ENCODE measurements at places on chromosomes 6 and 20.

GRCh38 chr6:130593948-130594347 lies 228.1 kb downstream of the TMEM200A start:
- DNase-seq: no peak

GRCh38 chr6:2741756-2742155 lies 9.0 kb downstream of the MYLK4 start:
- DNase-seq: peak; percentile 58

DNA sequence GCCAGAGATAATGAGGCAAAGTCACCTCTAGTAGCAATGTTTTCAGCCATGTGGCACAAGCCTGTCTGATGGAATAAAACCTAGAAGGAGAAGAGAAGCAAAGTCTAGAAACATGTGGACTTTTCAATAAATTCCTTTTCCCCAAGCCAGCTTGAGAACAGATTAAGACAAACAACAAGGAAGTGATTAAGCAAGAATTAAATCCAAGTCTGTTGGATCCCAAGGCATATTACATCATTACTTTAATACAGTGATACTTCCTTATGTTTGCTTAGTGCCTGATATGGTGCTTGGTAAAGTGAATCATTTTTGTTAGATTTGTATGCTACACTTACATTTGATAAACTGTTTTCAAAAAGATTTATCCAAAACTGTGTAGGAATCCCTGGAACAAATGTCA lies 260.3 kb upstream of the FAM83B start:
- DNase-seq: peak; percentile 52

DNA sequence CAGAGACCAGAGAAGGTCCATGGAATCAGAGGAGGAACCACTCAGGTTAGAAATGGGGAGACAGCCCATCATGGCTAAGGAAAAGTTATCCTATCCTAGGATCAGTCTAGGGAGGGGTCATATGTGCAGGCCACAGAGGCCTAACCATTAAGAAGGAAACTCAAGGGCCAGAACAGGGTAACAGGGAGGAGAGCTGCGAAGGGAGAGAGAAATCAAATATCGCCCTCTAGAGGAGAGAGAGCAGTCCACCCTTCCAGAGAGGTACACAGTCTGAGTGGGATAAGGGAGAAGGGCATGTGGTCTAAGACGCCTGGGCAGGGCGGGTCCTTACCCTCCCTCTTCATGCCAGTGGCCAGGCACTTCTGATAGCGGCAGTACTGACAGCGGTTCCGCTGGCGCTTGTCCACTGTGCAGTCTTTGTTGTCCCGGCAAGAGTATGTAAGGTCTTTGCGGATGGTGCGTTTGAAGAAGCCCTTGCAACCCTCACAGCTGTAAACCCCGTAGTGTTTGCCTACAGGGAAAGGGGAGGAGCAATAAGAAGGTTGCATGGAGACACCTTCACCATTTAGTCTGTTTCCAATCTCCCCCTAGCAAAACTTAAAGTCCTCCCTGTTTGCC lies 2.9 kb downstream of the RXRB start:
- peak; percentile 83 for DNase-seq

- DNase-seq: peak; percentile 81
These were observed 987 bp upstream of the QKI start for GRCh38 chr6:163413345-163414116.

DNA sequence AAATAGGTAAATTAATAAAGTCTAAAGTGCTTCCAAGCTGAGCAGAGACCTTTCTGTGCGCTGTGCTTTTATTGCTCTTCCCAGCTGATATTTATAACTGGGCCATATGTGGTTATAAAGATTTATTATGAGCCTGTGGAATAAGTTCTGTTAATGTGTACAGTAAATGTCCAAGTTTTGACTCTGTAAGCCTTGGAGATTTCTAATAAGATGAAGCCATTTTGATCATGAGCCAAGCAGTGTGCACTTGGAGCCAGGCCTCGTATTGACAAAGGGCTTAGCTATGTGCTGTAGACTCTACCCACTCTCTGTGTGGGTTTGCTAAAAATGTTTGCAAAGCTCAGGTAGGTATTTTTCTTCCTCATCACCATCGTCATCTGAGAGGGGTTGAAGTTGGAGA lies 361.1 kb downstream of the FOXA2 start:
- no peak for DNase-seq

DNA sequence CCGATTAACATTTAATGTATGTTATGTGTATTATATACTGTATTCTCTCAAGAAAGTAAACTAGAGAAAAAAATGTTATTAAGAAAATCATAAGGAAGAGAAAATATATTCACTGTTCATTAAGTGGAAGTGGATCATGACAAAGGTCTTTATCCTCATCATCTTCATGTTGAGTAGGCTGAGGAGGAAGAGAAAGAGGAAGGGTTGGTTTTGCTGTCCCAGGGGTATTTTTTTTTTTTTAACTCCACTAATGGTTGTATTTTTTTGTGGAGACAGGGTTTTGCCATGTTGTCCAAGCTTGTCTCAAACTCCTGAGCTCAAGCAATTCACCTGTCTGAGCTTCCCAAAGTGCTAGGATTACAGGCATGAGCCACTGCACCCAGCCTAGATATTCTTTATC lies 11.0 kb downstream of the ECT2L start:
- DNase-seq: no peak

DNA sequence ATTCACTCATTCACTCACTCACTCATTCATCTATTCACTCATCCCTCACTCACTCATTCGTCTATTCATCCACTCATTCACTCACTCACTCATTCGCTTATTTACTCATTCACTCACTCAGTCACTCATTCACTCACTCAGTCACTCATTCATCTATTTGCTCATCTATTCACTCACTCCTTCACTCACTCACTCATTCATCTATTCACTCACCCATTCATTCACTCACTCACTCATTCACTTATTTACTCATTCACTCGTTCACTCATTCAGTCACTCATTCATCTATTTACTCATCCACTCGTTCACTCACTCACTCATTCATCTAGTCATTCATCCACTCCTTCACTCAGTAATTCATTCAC lies 128.2 kb downstream of the TTLL2 start:
- no peak for DNase-seq

DNA sequence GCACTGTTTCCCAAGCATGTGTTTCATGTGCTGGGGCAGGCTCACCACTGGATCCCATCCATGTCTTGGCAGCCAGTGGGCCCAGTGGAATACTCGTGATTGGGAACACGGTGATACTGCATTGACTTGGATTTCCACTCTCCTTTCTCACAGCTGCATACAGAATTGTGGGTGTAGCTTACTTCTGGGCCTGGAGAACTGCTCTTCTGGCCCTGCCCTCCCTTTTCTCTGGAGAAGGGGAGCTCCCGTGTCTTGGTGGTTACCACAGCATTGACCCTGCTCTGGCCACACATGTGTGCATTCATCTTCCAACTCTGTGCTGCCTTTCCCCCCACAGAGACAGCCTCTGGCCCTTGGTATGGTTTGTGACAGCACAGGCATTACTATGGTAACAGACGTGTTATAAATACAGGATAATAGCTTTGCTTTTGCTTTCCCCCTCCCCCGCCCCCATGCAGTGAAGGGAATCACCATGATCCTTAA lies 21.6 kb downstream of the SOBP start:
- no peak for DNase-seq

DNA sequence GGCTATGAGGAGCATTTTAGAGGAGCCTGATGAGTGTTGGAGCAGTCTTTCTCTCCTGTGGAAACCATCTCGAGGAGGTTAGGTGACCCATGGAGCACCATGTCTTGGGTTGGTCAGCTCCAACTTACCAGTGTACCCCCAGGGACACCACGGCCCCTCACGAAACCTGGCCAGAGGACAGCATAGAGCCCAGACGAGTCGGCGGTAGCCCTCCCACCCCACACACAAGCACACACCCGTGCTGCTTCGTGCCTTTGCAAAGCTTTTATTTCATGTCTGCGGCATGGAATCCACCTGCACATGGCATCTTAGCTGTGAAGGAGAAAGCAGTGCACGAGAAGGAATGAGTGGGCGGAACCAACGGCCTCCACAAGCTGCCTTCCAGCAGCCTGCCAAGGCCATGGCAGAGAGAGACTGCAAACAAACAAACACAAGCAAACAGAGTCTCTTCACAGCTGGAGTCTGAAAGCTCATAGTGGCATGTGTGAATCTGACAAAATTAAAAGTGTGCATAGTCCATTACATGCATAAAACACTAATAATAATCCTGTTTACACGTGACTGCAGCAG lies 53.6 kb downstream of the EZR start:
- DNase-seq: no peak

DNA sequence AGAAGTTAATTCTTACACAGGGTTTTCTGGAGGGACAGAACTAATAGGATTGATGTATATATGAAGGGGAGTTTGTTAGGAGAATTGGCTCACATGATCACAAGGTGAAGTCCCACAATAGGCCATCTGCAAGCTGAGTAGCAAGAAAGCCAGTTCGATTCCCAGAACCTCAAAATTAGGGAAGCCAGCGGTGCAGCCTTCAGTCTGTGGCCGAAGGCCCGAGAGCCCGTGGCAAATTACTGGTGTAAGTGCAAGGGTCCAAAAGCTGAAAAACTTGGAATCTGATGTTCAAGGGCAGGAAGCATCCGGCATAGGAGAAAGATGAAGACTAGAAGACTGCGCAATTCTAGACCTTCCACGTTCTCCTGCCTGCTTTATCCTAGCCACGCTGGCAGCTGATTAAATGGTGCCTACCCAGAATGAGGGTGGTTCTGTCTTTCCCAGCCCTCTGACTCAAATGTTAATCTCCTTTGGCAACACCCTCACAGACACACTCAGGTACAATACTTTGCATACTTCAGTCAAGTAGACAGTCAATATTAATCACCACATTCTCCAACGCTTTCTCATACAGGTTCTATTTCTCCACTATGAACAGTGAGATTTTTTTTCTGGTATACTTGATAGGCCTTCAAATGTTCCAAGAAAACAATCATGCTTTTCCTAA lies 357.0 kb downstream of the LAMA2 start:
- no peak for DNase-seq

- DNase-seq: no peak
These were observed 288.7 kb downstream of the RNF144B start for GRCh38 chr6:18675881-18676280.

DNA sequence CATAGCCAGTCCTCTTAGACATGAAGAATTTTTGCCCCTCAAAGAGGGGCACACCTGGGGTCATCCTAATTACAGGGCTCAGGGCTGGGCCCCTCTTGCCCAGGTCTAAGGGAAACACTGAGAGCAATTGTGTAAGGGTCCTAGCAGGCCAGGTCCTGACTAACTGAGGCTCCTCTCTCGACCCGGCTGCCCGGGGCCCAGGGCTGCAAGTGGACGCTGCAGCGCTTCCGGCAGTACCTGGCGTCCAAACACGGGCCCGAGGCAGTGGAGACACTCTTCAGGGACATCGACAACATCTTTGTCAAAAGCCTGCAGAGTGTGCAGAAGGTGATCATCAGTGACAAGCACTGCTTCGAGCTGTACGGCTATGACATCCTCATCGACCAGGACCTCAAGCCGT lies 17.4 kb downstream of the PDRG1 start:
- no peak for DNase-seq

- DNase-seq: no peak
These were observed 271.0 kb downstream of the ZNF217 start for GRCh38 chr20:53322651-53323050.

GRCh38 chr6:125149256-125150144 lies 4.1 kb upstream of the TPD52L1 start:
- DNase-seq: no peak

DNA sequence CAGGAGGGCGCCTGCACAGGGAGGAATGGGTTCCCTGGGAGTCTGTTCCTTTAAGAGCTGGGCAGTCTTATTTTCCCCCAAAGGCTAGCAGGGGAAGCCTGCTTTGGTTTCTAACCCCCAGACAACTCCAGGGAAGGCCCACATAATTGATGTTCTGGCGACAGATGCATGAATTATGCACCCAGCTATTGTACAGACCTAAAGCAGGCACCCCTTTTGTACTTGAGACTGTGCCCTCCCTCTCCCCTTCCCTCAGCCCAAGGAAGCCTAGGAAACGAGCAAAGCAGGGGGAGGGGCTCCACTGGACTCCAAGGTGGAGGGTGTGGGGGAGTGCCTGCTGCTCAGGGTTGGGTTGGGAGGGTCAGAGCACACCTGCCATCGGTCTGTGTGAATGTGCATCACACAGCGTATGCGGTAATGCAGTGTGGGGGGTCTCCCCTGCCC lies 102.1 kb downstream of the KCNB1 start:
- DNase-seq: no peak

DNA sequence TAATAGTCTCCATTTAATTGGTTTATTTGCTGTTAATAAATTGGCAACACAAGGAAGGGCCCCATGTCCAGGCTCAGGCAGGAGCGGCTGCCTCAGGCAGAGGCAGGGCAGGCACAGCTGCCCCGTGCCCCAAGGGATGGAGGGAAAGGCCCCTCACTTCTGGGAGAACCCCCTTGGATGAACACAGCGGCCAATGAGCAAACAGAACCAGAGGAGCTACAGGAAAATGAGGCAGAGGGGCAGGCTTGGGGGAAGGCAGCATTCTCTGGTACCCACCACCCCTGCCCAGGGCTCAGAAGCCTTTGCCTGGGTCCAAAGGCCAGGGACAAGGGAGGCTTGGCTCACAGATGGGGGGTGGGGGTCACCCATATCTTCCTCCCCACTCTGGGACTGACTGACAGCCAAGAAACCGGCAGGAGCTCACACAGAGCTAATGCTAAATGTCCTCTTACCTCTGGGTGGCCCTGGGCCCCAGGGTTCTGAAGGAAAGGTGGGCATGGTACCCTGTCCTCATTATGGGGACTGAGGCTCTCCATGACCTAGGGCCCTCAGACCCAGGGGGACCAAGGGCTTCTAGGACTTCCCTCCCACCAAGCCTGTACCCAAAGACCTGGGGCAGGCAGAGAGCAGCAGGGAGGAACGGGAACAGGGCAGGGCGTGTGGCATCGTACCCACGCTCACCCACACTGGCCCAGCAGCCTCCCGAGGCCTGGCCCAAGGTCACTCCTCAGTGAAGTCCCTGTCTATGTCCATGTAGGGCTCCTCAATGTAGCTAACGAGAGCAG lies 47.0 kb downstream of the MYH7B start:
- DNase-seq: no peak

GRCh38 chr6:139126255-139126654 lies 8.6 kb upstream of the HECA start:
- DNase-seq: peak; percentile 86

- DNase-seq: no peak
These were observed 7.8 kb downstream of the NAA20 start for GRCh38 chr20:20024942-20025341.

- no peak for DNase-seq
These were observed 8.4 kb downstream of the FAM120B start for GRCh38 chr6:170314983-170315382.

DNA sequence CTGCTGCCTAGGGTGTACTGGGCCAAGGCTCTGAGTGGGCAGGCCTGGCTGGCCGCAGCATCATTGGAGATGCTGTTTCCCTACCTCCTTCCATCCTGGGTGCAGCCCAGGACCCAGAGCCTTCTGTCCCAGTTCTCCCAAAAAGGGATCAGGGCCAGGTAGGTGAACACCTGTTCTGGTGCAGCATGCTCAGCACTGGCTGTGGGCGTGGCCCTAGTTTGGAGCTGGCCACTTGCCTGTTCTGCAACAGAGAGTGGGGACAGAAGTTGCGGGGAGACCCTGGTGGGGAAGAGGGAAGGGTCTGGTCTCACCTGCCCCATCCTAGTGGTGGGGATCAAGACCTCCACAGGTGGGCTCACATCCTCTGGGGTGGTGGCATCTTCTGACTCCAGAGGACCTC lies 1.4 kb upstream of the ARMC12 start:
- no peak for DNase-seq

Measured in cardiac fibroblast (primary cell).